Neural progenitor cell (in vitro differentiated cells): ENCODE measurements at places on chromosomes 13 and 19.

DNA sequence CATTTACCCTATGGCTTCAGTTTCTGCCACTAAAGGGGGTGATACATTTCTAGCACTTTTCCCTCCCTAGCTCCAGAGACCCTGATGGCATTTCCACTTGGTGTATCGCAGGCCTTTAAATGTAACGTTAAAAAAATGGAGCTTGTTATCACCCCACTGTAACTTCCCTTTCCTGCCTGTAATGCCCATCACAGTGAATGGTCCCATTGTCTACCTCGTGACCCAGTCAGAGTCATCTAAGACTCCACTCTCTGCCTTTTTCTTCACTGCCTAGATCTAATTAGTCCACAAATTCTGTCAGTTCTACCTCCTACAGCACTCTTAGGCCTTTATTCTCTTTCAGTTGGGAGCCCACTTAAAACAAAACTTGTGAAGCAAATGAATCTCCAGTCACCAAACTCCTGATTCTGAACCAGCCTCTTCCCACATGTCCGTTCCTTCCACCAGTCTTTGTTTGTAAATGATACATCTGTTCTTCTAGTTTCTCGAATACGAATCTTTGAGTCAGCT is 64.8 kb downstream of the NHLRC3 start:
- H3K4me1 ChIP-seq, result peaks cover 16% of the 10 kb centered on the region
- H3K36me3 ChIP-seq, result no peaks in the 10 kb centered on the region
- no peak overlapping the region for H3K27ac ChIP-seq
- no peak overlapping the region for H3K4me3 ChIP-seq

GRCh38 chr19:56837492-56838023 is 3.0 kb downstream of the PEG3 start:
- H3K4me1 ChIP-seq, result no peaks in the 10 kb centered on the region
- no peaks in the 10 kb centered on the region for H3K27me3 ChIP-seq
- no peaks in the 10 kb centered on the region for H3K36me3 ChIP-seq
- DNase-seq, result no peak

DNA sequence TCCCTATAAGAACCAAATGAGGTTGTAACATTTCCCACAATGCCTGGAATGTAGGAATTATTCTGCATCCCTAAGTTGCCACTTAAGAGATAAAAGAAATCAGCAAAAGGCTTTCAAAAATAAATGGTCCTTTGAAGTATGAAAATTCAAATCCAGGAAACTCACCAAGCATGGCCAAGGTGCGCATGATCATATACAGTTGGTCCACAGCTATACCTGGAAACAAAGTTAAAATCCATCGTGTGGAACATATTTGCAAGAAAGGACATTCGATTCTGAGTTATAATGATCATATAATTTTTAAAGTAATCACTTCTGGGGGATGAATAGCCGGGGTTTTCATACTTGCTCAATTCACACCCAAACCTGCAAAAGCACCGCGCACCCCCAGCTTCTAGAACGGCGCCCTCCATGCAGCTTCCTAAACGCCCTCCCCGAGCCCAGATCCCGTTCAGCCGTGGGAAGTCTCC is 525 bp downstream of the CARS2 start:
- H3K36me3 ChIP-seq, result peaks cover 5% of the 10 kb centered on the region
- peaks cover 6% of the 10 kb centered on the region for H3K4me1 ChIP-seq
- H3K27ac ChIP-seq, result no peak overlapping the region
- H3K27me3 ChIP-seq, result no peaks in the 10 kb centered on the region

DNA sequence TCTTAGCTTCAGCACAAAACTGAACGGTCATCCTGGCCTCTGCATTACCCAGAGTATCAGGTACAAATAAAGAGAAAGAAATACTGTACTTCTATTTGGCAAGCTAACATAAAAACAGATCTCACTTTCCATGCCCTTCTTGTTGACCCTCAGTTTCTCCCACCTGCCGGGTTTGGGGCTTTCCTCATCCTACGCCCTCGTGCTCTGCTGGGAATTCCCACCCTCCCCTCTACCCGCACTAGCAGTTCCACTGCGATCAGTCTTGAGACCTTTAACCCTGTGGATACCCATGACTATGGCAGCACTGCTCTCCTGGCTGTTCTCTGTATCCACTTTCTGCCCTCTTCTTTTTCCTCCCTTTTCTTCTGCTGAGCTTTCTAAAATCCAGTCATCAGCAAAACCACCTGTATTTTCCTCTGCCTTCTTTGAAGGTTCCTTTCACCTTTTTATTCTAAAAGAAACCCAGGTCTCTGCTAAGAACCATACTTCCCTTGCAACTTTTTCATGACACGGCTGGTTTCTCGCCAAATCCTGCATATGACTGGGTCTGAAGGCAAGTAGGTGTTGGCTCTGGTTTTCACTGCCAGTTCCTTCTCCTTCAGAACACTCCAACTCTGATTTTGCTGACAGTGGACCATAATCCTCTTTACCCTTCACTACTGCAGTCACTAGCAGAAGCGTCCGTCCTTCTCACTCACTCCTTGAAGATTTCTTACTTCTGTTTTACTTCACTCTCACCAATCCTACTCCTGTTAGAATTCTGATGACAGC is 99.4 kb downstream of the MIPEP start:
- H3K36me3 ChIP-seq, result no peaks in the 10 kb centered on the region
- no peak overlapping the region for H3K27ac ChIP-seq
- H3K4me1 ChIP-seq, result no peaks in the 10 kb centered on the region
- no peaks in the 10 kb centered on the region for H3K27me3 ChIP-seq
- H3K4me3 ChIP-seq, result no peak overlapping the region

DNA sequence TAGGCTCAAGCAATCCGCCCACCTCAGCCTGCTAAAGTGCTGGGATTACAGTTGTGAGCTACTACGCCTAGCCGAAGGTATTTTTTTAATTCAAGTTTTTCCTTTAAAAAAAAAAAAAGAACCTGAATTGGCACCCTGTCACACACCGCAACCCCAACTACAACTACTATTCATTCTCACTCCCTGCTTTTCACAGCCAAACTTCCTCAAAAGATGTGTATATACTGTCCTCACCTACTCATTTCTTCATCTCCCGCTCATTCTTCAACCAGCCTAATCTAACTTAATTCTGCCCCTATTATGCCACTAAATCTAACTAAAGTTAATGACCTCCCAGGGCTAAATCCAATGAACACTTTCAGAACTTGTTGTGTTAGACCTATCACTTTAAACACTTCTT is 12.7 kb upstream of the WBP4 start:
- DNase-seq, result no peak
- no peak overlapping the region for H3K27ac ChIP-seq
- no peaks in the 10 kb centered on the region for H3K4me1 ChIP-seq
- H3K27me3 ChIP-seq, result no peaks in the 10 kb centered on the region
- H3K4me3 ChIP-seq, result no peak overlapping the region

DNA sequence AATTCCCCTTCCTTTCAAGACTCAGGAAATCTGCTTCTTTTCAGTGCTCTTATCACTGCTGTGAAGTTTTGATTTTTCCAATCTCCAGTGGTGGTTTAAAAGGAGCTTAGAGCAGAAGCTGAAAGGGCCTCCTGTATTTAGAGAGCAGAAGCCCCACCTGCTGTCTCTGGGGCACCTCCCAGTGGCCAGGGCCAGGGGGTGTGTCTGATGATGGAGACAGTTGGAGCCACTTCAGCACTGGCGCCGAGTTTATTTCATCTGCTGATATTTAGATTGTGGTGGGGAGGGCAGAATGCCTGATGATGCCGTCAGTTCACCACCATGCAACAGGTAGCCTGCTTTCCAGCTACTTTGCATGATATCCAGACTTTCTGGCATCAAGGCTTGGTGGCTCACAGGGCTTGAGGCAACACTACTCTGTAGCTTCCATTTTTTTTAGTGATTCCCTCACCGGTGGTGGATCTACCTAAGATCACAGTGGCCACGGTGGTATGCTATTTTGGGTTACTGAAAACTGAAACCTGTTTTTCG is 371.9 kb downstream of the KCNRG start:
- no peaks in the 10 kb centered on the region for H3K36me3 ChIP-seq
- peak overlapping the region; percentile 66 for H3K27ac ChIP-seq
- peak overlapping the region; percentile 28 for H3K4me3 ChIP-seq

DNA sequence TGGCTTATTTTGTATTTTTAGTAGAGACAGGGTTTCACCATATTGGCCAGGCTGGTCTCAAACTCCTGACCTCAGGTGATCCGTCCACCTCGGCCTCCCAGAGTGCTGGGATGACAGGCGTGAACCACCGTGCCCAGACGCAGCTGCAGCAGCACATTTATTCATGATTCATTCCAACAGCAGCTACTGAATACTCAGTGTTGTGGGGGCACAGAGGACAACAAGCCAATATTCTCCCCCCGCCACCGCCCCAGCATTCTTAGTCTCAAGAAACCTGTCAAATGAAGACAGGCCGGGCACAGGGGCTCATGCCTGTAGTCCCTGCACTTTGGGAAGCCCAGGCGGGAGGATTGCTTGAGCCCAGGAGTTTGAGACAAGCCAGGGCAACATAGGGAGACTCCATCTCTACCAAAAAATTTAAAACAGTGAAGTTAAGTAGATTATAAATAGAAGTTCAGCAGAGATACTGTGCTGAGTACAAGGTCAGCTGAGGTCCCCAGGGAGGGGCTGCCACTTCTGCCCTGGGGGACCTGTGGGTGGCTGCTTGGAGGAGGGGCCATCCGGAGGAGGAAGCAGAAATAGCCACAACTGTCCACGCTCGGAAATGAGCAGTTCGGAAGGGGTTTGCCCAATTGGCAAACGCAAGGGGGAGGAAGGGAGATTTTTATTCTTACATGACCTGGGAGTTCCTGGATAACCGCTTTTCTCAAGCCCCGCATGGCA is 4.3 kb downstream of the DOT1L start:
- peaks cover 33% of the 10 kb centered on the region for H3K4me1 ChIP-seq
- H3K27ac ChIP-seq, result no peak overlapping the region

DNA sequence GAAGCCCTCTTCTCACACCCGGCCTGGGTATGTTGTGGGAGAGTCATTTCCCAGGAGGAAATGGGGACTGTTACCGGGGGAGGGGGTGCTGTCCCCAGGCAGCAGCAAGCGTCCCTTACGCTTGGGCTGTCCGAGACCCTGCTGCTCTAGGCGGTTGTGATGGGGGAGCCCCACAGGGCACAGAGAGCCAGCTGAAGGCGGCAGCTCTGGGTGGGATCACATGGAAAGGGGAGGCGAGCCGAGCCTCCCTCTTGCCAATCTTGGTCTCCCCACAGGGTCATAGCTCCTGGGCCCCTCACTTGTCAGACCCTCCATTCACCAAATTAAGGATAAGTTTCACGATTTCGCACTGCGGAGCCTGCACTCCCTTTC is 22.0 kb downstream of the EPN1 start:
- H3K4me1 ChIP-seq, result no peaks in the 10 kb centered on the region
- no peaks in the 10 kb centered on the region for H3K27me3 ChIP-seq
- H3K27ac ChIP-seq, result no peak overlapping the region
- no peaks in the 10 kb centered on the region for H3K36me3 ChIP-seq

- H3K27ac ChIP-seq, result no peak overlapping the region
- H3K4me1 ChIP-seq, result no peaks in the 10 kb centered on the region
- no peak for DNase-seq
- no peaks in the 10 kb centered on the region for H3K36me3 ChIP-seq
Measured at GRCh38 chr13:38875186-38875875, 115.3 kb downstream of the STOML3 start.

DNA sequence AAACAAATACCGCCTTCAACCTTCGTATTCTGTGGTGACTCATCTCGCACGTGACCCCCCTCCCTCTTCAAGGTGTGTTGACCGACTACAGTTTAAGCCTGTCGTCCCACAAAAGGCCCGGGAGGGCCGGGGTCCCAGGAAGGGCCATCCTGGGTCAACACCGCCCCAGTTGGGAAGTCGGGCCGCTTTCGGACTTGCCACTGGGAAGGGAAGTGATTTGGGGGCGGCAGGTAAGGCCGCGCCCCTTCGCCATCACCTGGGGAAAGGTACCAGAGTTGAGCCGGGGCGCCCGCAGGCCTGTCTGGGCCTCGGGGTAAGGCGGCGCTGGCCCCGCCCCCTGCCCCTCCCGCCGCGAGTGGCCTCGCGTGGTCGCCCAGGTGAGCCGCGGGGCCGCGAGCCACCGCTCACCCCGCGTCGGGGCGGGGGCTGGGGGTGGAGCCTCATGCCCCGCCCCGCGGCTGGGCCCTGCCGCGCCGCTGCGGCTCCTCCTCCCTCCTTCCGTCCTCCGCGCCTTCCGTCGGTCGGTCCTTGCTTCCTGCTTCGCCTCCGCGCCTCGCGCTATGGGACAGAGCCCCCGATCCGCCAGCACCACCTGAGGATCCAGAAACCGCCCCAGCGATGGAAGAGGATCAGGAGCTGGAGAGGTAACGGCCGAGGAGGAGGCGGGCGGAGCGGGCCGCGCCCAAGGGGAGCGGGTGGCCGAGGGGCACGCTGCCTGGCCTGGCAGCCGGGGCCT is at the start of gene POLR1D:
Gene POLR1D (plus strand): TSS at position 527 of the 736 bp plus-strand sequence. CDS start 92 bp downstream, at position 619.
- H3K36me3 ChIP-seq, result peaks cover 4% of the 10 kb centered on the region
- DNase-seq, result peak; percentile 90
- peak within 1 kb of the TSS; percentile 91 for H3K4me3 ChIP-seq

GRCh38 chr19:16233081-16233776 is 35.5 kb downstream of the AP1M1 start:
- DNase-seq, result no peak
- no peaks in the 10 kb centered on the region for H3K36me3 ChIP-seq
- no peak overlapping the region for H3K27ac ChIP-seq
- no peaks in the 10 kb centered on the region for H3K4me1 ChIP-seq

DNA sequence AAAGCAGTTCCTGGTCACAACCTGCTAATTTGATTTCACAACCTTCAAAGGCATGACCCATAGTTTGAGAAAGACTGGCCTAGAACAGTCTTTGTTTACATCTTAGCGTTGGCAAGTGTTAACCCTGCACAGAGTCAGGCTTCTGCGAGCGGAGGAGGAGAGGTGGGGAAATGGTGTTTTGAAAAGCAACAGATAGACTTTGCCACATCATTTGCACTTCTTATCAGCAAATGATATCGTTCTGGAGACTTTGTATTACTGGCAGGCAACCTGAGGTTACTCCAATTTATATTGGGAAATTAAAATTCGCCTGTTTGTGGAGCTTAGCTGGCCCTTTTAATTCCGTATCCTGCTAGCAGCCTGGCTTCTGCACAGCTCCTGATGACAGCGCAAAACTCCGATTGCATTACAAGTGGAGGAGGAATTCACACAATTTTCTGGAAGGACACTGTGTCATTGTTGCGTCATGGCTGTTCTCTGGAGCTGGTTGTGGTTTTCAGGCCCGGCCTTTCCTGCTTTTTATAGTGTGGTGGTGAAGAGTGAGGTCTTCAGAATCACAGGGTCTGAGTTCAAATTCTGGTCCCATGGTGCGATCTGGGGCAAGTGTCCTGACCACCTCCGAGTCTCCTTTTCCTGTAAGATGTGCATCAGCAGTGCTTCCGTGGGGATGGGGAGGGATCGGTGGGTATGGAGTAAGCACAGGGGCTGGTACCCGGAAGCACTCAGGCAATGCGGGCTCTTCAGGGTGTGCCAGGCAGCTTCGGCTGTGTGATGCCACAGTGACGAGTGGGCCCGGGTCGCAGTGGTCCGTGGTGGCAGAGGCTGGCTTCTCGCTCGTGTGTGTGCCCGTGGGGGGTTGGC is 49.1 kb upstream of the EHD2 start:
- H3K4me3 ChIP-seq, result no peak overlapping the region
- H3K27ac ChIP-seq, result no peak overlapping the region
- no peaks in the 10 kb centered on the region for H3K4me1 ChIP-seq
- DNase-seq, result no peak
- no peaks in the 10 kb centered on the region for H3K27me3 ChIP-seq
- H3K36me3 ChIP-seq, result no peaks in the 10 kb centered on the region

- no peak for DNase-seq
- no peak overlapping the region for H3K4me3 ChIP-seq
- no peaks in the 10 kb centered on the region for H3K27me3 ChIP-seq
- H3K4me1 ChIP-seq, result no peaks in the 10 kb centered on the region
- H3K27ac ChIP-seq, result no peak overlapping the region
Measured at GRCh38 chr13:112812306-112813055, 122.6 kb downstream of the ATP11A start.
